ENCODE measurements at places on chromosomes 5 and 9. TPM values are rescaled to one million over a fixed set of nuclear protein-coding genes. Genes with fewer than 3 reads are reported as not detected.

FOXI1 gene
- not detected for total RNA-seq

SERF1A gene
- 4.9 TPM for total RNA-seq

PDLIM4 gene
- 18.6 TPM for total RNA-seq

ARL14EPL gene
- 0.17 TPM for total RNA-seq

SAPCD2 gene
- 2.5 TPM for total RNA-seq

MARVELD2 gene
- total RNA-seq: 1.3 TPM

DENND4C gene
- total RNA-seq: 89.9 TPM

ADAMTS6 gene
- 47.2 TPM for total RNA-seq

PPP3R2 gene
- not detected for total RNA-seq

PGGT1B gene
- 19.5 TPM for total RNA-seq

LIX1 gene
- total RNA-seq: not detected

PCDHA10 gene
- 0.09 TPM for total RNA-seq

HAVCR1 gene
- total RNA-seq: not detected

CATSPER3 gene
- under 0.01 TPM for total RNA-seq

PCDHA5 gene
- total RNA-seq: under 0.01 TPM

SLC6A7 gene
- not detected for total RNA-seq

OR2K2 gene
- total RNA-seq: not detected

ANKRD34B gene
- total RNA-seq: under 0.01 TPM

TRAF1 gene
- 0.43 TPM for total RNA-seq

PRSS3 gene
- 1.1 TPM for total RNA-seq

CCDC183 gene
- total RNA-seq: 0.52 TPM

ZNF454 gene
- total RNA-seq: 0.11 TPM

MARCHF11 gene
- total RNA-seq: not detected

JAKMIP2 gene
- total RNA-seq: not detected

SMIM33 gene
- total RNA-seq: not detected

PCYOX1L gene
- 11.1 TPM for total RNA-seq
